ENCODE measurements at places on chromosomes 1 and 21. TPM values are rescaled to one million over a fixed set of nuclear protein-coding genes. Genes with fewer than 3 reads are reported as not detected.

The LCE2B gene
- total RNA-seq = not detected

The NR5A2 gene
- total RNA-seq = not detected

DNA sequence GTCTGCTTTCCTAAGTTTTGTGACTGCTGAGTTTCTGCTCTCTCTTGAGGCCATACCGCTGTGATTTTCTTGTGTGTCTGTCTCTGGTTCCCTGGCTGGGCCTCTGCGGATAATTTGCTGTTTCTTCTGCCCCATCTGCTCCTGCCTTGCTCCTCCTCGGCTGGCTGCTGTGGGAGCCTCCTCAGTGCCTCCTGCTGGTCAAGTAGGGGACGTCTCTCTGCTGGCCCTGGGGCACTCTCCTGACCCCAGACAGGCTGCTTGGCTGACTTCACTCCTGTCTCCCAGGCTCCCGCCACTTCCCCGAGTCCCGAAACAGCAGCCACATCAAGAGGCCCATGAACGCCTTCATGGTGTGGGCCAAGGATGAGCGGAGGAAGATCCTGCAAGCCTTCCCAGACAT lies 28.5 kb downstream of the ETNK2 start:
- no peak for DNase-seq

DNA sequence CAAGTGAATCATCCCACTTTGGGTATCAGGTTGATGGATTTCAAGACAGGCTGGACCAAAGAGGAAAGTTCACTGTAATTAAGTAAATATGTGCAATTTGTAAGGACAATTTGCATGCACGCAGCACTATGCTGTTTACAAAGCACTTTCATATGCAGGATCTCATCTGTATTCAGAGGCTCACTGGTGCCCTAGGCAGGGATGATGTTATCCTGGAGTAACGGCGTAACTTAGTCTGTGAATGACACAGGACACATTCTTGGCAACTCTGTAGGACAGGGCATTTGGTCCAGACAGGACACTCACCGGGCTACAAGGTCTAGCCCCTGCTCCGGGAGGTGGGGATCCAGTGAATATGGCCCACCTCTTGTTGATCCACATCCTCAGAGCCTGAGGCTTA lies 365.4 kb upstream of the DUSP10 start:
- DNase-seq = no peak

DNA sequence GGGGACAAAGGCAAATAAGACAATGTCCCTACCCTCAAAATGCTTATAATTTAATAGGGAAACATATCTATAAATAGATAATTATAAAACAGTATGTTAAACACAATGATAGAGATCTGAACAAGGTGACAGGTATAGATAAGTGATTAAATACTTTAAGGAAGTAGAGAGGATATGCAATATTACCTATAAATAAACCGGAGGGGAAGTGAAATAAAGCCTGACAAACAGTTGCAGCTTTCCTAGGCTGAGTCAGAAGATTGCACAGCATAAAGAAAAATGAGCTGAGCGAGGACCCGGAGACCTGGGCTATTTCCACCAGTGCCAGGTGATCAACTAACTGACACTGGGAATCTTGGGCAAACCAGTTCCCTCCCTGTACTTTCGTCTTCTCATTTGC lies 11.5 kb upstream of the PSRC1 start:
- no peak for DNase-seq

- no peak for DNase-seq
Measured at GRCh38 chr1:44724955-44725698, 5.8 kb downstream of the RNU5D-1 start.

Measured in CD8-positive, alpha-beta memory T cell (primary cell).